Activated naive CD4-positive, alpha-beta T cell treated with anti-CD3 and anti-CD28 coated beads, Interleukin-2, amount 10 ng/mL, durations not matched to agents 7 days and 5 days (primary cell): ENCODE measurements at places on chromosomes 5 and 9.

DNA sequence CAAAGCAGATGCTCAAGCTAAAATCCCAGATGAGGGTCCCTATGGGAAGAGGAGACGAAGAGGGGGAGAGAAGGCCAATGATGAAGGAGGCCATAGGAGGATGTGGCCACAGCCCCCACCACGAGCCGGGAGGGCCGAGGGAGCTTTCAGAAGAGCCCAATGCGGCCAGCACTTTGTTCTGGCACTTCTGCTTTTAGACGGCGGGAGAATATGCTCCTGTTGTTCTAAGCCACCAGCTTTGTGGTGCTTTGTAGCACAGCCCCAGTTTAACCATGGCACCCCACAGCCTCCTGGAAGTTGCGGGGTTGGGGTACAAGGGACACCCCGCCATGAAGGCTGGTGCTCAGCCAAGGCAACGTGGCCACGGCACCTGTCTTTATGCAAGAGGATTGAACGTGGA is 33.4 kb downstream of the LPCAT1 start:
- H3K4me3 ChIP-seq = no peak overlapping the region
- no peaks in the 10 kb centered on the region for H3K27me3 ChIP-seq
- no peak overlapping the region for H3K27ac ChIP-seq
- peaks cover 34% of the 10 kb centered on the region for H3K4me1 ChIP-seq

DNA sequence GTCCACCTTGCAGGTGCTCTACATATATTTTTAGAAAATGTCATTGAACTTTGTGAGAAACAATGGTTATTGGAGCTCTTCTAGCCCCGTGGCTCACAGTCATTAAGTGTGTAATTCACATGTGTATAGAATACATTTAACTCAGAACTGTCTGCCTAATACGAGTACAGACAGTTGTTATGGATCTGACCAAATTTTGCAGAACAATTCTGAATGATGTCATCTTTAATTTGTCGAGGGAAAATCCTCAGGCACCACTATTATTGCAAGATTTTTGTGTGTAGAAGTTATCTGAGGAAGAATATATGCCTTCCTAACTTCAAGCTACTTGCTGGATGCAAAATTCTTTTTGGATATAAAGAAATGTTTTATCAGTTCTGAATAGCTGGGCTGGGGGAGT is 216.9 kb downstream of the CD180 start:
- no peak for DNase-seq
- H3K4me3 ChIP-seq = no peak overlapping the region
- H3K27ac ChIP-seq = no peak overlapping the region
- H3K36me3 ChIP-seq = no peaks in the 10 kb centered on the region
- H3K4me1 ChIP-seq = no peaks in the 10 kb centered on the region
- H3K27me3 ChIP-seq = peaks cover 5% of the 10 kb centered on the region

- H3K36me3 ChIP-seq = no peaks in the 10 kb centered on the region
- no peak overlapping the region for H3K4me3 ChIP-seq
- H3K4me1 ChIP-seq = no peaks in the 10 kb centered on the region
- H3K27me3 ChIP-seq = peaks cover 5% of the 10 kb centered on the region
- H3K27ac ChIP-seq = no peak overlapping the region
- DNase-seq = no peak
Observed at GRCh38 chr5:169415948-169416347, 115.0 kb upstream of the SLIT3 start.

GRCh38 chr9:7507566-7508270 is 291.9 kb downstream of the DMAC1 start:
- H3K4me1 ChIP-seq = no peaks in the 10 kb centered on the region
- H3K27ac ChIP-seq = no peak overlapping the region
- no peak for DNase-seq
- H3K36me3 ChIP-seq = no peaks in the 10 kb centered on the region
- H3K4me3 ChIP-seq = no peak overlapping the region

DNA sequence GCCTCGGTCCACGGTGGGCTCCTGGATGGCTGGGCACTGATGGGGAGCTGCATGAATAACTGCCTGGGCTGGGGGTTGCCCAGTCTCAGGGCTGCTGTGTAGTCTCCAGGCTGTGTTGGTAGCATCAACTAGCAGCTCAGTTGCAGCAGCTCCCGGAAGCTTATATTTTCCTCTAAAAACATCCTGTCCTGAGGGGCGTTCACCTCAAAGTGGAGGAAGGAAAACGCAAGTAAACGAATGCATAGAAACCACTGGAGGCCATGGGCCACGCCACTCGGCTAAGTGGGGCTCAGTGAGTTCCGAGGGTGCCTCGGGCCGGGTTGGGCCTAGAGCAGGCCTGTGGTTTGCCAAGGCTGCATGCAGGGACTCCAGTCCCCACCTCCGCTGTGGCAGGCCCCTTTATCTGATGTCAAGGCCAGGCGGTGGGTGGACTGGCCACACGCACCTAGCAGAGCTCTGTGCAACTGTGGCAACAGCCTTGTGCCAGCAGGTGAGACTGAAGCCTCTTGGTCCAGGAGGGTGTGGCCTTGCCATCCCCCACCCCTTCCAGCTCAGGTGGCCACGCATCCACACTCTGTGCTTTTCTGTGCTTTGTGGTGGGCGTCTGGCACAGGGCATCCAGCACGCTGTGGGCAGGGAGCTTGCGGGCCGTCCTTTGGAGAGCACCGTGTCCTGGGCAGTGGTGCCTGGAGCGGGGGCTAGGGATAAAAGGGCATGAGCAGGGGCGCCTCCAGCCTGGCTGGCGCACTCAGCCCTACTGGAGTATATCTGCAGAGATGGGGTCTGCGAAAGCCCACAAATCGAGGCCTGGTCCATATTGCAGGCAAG is 15.1 kb downstream of the TCF7 start:
- H3K27ac ChIP-seq = peak overlapping the region; percentile 95
- peaks cover 3% of the 10 kb centered on the region for H3K27me3 ChIP-seq
- peak overlapping the region; percentile 79 for H3K4me3 ChIP-seq
- peaks cover 86% of the 10 kb centered on the region for H3K36me3 ChIP-seq
- peaks cover 98% of the 10 kb centered on the region for H3K4me1 ChIP-seq

GRCh38 chr5:36392818-36393217 is 91.1 kb upstream of the RANBP3L start:
- H3K27ac ChIP-seq = no peak overlapping the region
- peaks cover 38% of the 10 kb centered on the region for H3K27me3 ChIP-seq
- no peak overlapping the region for H3K4me3 ChIP-seq
- DNase-seq = no peak
- H3K4me1 ChIP-seq = no peaks in the 10 kb centered on the region

GRCh38 chr5:140546851-140547507 is 483 bp upstream of the EIF4EBP3 start:
- no peak for DNase-seq
- peak overlapping the region; percentile 96 for H3K27ac ChIP-seq
- H3K4me1 ChIP-seq = peaks cover 52% of the 10 kb centered on the region

DNA sequence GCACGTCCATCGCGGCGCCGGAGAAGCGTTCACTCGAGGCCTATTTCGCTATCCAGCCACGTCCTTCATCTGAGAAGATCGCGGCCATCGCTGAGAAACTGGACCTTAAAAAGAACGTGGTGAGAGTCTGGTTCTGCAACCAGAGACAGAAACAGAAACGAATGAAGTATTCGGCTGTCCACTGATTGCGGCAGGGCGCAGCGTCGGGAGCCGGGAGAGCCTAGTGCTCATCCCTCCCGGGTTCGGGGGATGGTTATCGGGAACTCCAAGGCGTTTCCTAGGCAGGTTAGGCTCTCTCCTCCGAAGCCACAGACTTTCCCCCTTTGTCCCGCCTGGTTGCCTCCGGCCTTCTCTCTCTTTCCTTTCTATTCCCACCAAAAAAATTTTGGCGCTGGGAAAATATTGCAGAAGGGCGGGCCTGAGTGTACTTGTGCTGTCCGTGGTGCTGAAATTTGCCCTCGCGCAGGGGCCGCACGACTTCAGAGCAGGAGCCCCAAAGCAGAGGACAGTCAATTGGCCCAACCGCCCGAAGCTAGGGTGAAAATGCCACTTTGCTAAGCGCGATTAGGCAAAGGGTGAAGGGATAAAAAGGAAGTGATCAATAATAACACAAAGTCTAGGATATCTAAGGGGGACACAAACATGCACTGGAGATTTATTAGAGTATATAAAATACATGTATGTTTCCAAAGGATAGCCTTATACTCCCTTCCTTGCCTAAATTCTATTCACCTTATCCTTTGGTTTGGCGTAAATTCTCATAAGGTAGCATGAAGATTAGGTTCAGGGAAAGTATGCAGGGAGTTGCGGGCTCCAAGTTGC is 1.8 kb downstream of the POU4F3 start:
- DNase-seq = peak; percentile 73
- H3K27ac ChIP-seq = peak overlapping the region; percentile 6
- H3K4me3 ChIP-seq = no peak overlapping the region
- peaks cover 8% of the 10 kb centered on the region for H3K4me1 ChIP-seq
- peaks cover 99% of the 10 kb centered on the region for H3K27me3 ChIP-seq
- H3K36me3 ChIP-seq = no peaks in the 10 kb centered on the region

- H3K27ac ChIP-seq = no peak within 1 kb of the TSS
- peaks cover 58% of the 10 kb centered on the region for H3K27me3 ChIP-seq
- H3K36me3 ChIP-seq = peaks cover 1% of the 10 kb centered on the region
- no peak for DNase-seq
Observed at GRCh38 chr5:38845526-38846378, at the start of gene OSMR. Gene OSMR, plus strand, starts transcription at chr5:38846012. Its CDS starts 23,033 bp downstream, at chr5:38869045.
